ENCODE measurements at places on chromosomes 3 and 15. TPM values are rescaled to one million over a fixed set of nuclear protein-coding genes. Genes with fewer than 3 reads are reported as not detected.

P3H2 gene
- total RNA-seq = 11.4 TPM

DNA sequence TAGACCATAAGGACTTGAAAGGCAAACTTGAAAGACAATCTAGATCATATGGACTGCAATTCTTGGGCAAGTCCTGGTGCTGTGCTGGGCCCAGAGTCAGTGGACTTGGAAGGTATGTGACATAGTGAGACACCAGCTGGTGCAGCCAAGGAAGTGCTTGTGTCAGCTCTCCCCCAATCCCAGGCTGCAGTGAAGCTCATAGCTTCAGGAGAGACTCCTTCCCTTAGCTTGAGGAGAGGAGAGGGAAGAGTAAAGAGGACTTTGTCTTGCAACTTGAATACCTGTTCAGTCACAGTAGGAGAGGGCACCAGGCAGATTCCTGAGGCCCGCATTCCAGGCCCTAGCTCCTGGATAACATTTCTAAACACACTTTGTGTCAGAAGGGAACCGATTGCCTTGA lies 127.4 kb upstream of the ZPLD1 start:
- no peak for DNase-seq

DNA sequence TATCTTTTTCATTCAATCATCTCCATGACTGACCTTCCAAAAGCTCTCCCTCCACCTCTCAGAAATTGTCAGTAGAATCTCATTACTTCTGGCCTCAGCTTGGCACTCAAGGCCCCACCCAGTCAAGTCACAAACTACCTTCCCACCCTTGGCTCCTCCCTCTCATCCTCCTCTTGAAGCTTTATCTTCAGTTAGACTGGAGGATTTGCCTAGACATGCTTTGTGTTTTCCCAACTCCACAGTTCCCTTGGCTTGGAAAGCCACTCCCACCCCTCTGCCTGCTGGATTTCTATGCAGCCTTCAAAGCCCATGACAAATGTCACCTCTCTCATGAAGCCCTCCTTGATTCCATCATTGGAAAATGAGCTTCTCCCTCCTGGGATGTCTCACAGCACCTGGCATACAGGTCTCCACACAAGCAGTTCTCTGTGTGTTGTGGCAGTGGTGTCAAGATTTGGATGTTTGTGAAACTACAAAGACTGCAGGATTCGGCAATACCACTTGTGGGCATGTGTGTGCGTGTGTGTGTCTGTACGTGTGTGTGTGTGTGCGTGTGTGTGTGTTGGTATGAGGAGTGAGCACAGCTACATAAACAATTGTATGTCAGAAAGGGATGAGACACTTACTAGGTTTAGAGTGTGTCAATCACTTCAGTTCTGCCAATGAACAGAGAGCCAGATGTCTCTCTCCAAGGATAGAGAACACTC lies 45.3 kb upstream of the VPS8 start:
- DNase-seq = no peak

DNA sequence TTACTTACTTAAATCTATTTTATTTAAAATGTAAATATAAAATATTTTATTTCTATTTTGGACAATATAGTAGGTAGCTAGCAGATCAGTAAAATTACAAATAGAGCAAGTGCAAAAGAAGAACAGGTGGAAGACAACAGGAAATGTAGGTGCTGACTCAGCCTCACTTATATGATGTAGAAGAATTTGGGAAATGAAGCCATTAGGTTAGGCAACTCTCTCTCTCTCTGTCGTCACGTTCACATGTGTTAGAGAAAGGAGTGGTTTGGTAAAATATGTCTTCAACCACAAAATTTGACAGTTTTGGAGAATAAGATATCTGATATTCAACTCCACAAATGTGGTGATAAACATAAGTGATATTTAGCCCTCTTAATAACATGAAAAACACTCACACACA lies 532.5 kb upstream of the KCNMB2 start:
- DNase-seq = no peak

DNA sequence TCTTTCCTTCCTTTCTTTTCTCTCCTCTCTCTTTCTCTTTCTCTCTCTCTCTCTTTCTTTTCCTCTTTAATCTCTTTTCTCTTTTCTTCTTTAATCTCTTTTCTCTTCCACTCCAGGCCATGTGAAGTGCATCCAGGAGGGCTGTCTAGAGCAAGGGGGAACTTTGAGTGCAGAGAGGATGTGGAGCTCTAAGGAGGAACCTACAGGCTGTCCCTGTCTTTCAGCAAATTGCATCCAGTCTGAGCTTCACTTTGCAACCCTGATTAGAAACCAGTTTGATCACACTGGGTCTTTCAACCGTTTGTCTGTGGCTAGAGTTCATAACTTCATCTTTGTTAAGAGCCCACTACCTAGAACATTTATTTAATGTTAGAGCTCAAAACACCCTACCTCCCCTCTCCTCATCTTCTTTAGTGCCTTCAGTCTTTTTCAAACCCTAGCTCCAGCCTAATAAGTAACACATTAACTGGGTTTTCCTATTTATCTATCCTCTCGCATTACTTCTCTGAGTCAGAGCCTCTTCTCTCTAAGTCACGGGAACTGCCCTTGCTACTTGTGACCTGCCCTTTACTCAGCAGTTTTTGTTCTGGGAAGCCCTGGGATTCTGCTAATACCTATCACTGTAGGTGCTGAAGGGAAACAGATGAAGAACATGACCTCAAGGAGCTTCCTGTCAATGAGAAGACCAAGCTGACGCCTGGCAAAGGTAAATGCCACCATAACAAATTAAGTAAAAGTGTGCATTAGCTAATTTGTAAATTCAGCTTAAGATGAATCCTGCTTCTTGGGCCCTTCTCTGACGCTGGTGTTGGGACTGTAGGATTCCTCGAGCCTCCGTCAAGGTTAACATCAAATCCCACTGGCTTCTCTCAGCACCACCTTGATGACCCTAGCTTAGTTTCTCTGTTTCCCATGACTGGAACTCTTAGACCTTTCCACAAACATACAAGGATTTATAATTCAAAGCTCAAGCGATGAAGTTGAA lies at the start of gene GCNT3:
Gene GCNT3, plus strand, starts transcription at position 508 of the 985 bp plus-strand sequence. CDS start 6,456 bp downstream, outside the sequence.
- peak; percentile 78 for DNase-seq

GRCh38 chr3:168847291-168847883 lies 751.7 kb upstream of the GOLIM4 start:
- DNase-seq = no peak

- DNase-seq = peak; percentile 47
These were observed 50.6 kb downstream of the IQSEC1 start for GRCh38 chr3:13022348-13023234.

- no peak for DNase-seq
These were observed 2.4 kb upstream of the TMEM89 start for GRCh38 chr3:48623851-48624547.

ARPP21 gene
- total RNA-seq = 0.40 TPM

DNA sequence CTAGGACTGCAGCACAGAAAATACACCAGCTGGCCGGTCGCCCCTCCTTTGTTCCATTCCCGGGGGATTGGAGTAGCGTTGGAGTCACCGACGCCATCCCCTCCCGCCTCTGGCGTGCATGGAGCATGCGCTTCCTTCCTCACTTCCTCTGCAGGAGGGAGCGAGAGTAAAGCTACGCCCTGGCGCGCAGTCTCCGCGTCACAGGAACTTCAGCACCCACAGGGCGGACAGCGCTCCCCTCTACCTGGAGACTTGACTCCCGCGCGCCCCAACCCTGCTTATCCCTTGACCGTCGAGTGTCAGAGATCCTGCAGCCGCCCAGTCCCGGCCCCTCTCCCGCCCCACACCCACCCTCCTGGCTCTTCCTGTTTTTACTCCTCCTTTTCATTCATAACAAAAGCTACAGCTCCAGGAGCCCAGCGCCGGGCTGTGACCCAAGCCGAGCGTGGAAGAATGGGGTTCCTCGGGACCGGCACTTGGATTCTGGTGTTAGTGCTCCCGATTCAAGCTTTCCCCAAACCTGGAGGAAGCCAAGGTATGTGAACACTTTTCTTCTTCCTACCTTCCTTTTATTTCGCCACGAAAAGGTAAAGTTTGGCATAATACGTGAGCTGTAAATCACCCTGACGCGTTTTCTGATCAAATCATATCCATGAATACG lies at the start of gene SCG3:
Gene SCG3, plus strand, starts transcription at position 201 of the 661 bp plus-strand sequence. Its CDS starts 253 bp downstream, at position 454.
- DNase-seq = peak; percentile 83

CFAP161 gene
- total RNA-seq = 0.17 TPM

SLC15A2 gene
- 18.8 TPM for total RNA-seq

CRABP1 gene
- 1.4 TPM for total RNA-seq

- no peak for DNase-seq
These were observed 218.2 kb downstream of the STXBP5L start for GRCh38 chr3:121126033-121126706.

- no peak for DNase-seq
These were observed 215.3 kb upstream of the THRB start for GRCh38 chr3:24709956-24710355.

DNA sequence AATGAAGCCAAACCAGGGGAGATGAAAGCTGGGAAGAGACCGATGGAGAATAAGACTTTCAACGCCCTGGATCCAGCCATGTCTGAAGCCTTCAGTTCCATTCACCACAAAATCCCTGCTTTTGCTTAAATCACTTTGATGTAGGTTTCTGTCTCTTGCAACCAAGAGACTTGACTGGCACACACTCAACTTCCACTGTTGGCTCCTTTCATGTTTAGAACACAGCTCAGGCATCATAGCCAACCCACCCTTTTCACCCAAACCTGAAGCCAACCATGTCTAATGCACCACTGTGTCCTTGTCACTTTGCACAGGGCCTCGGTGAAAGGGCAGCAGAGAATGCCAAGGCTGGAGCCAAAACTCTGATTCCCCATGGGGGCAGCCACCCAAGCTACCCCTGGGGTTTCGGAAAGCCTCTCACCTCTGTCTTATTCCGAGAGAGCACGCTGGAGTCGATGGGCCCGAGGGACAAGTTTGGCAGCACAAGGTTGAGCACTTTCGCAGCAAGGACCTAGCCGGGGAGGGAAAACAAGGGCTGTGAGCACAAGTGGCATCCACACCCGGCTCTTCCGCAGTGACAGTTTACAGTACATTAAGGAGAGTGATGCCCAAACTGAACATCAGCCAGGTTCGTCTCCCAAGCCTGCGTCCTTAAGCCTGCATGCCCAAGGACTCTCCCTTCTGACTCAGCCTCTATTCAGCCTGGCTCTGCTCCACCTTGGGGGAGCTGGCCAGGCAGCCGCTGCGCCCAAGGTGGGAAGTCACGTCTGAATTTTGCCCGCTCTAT lies 37.6 kb downstream of the ABTB1 start:
- DNase-seq = no peak

DNA sequence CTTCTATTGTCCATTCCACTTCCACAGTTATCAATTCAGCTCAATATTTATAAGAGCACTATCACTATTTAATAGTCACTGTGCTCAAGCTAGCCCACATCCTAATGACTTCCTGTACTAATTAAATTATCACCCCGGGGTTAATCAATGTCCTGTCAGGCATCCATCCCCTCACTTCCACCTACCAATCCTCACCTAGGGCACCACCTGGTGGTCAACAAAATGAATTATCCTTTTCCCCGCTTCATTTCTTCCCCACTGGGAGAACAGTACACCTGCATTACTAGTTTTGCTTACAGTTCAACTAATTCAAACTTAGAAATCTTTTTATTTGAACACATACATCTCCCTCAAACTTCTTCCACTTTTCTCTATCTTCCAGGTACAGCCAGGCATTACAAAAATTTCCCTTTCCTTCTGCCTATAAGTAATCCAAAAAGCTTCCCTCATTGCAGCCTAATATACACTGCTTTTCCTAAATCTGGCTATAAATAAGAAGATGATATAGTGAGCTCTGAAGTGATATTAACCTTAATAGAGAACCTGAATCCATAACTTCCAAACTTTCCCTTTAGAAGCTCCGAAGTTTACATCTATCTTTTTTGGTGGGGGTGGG lies 68.5 kb downstream of the TMCC1 start:
- peak; percentile 27 for DNase-seq

DNA sequence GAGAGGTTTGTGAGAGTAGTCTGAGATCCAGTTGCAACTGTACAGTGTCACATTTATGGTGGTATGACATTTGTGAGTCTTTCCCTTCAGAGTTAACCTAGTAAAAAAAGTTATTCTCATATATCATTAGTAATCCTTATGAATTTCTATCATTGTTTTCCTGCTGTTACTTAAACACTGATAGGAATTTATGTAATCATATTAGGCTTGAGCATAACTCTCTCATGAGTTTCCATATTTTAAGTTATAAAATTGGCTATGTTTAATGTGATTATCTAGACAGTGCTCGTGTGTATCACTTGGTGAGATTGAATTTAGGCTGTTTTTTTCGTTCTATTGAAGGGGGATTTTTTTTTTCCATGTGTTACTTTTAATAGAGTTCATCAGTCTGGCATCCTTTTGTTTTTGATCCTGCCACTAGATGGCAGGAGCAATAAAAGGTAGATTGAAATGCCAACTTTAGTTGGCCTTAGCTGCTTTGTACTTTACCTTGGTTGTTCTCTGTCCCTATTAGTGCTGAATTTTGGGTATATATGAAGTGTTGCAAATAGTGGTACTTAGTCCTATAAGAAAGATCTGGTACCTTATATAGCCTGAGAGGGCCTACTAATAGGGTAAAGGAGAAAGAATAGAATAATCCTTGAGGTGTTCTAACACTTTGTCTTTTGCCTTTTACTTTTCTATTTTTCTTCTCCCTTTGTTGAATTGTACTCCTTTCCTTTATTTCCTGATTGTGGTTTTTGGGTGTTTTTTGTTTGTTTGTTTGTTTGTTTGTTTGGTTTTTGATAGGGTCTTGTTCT lies 17.9 kb downstream of the STT3B start:
- DNase-seq = no peak

SOX14 gene
- total RNA-seq = not detected

SLC12A1 gene
- not detected for total RNA-seq

CHL1 gene
- total RNA-seq = 17.9 TPM

- DNase-seq = no peak
These were observed 35.7 kb downstream of the CORO2B start for GRCh38 chr15:68614286-68615035.

CYP1A1 gene
- total RNA-seq = 13.8 TPM

- no peak for DNase-seq
These were observed 539.5 kb downstream of the NAALADL2 start for GRCh38 chr3:175398676-175399075.

DNA sequence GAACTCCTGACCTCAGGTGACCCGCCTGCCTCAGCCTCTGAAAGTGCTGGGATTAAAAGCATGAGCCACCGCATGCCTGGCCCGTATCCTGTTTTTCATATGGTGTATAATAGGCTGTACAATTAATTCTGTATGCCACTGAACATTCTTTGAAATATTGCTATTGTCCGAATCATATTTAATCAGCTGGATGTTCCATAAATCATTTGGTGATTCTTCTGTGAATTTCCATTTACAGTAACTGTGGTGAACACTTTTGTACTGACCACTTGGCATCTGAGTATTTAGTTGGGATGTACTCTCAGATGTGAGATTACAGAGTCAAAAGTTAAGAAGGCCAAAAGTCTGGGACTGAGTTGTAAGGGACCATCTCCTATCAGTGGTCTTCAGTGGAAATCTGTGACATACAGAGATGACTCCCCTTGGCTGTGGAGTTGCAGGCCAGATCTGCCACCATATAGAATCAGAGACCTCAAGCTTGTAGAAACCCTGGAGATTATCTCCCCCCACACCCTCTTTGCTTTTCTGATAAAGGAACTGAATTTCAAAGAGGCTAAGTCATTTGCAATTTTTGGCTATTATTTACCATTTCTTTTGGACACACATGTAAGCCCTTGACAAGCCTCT lies 25.7 kb upstream of the DYNC1LI1 start:
- no peak for DNase-seq

TYRO3 gene
- total RNA-seq = 9.1 TPM

PLCH1 gene
- total RNA-seq = 8.0 TPM

Data from mucosa of gallbladder (tissue), 1 donor.